ENCODE measurements at places on chromosomes 7 and 10.

GRCh38 chr7:55526770-55527169 lies 45.5 kb downstream of the VOPP1 start:
- DNase-seq = no peak

DNA sequence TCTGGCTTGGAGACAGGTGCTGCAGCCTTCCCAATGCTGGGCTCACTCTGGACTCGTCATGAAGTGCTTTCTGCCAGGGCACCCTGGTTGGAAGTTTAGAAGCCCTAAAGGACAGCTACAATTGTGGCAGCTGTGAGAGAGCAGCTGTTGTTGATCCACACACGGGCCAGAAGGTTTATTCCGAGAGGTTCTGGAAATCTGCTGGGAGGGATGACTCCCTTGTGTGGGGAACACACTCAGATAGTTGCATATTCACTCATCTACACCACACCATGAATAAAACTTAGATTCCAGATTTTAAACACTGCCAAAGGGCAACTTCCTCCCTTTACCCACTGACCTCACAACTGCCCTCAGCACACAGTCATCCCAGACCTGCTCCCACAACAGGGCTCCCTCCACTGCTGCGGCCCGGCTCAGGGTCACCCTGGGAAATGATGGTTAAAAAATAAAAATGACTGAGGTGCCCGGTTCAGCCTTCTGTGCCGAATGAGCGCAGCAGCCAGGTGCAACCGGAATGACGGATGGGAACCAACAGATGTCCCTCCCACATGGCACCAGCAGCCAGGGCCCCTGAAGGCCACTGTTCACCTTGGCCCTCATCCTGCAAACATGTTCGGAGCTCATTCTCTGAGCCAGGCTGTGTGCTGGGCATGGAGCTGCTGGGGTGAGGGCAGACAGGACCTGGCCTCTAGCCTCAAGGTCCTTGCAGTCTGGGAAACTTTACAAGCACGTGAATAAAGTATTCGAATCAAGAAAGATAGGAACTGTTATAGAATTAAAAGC lies 40.2 kb downstream of the ASB13 start:
- DNase-seq = no peak

DNA sequence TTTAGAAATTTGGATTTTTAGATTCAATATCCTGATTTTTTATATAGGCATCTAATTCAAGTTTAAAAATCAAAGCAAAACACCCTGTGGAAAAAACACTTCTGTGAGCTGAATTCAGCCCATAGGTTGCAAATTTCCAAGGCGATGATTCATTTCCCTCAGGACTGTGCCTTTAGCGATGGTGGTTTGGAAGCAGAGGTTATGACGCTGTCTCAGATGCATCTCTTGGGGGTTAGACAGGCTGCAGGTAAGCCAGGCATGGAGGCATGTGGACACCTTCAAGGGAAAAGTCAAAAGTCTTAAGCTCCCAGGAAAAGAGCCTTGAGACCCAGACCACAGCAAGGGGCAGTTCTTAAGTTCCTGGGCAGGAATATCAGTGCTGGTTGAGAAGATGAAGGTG lies 9.5 kb upstream of the FRA10AC1 start:
- DNase-seq = no peak

DNA sequence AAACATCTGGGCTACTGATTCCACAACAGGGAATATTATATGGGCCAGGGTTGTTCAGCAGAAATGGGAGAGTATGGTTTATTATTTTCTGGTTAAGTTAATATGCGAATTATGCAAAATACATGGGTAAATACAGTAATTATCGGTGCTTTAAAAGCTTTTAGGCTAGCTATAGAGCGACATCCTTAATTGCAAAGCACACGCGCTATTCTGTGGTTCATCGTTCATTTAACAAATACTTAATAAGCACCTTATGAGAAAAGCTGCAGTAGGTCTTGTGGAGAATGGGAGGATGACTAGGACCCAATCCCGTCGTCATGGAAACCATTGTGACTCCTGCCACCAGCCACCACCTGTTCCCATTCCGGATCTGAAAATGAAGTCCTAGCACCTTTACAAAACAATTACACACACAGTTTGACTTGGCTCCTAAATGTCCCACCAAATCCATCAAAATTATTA lies 623 bp upstream of the CEP41 start:
- no peak for DNase-seq

DNA sequence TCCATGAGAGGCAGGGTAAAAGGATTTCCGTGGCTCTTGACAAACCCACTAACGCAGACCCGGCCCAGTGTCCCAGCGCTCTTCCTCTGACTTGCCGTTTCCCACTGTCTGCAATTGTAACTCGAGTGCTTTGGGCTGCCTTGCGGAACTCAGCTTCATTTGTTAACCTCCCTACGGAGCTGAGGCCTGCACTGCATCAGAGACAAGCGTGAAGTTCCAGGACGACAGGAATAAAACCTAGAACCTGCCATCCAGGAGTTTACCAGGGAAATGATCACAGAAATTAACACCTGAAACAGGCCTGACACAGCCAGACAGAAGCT lies 76.2 kb downstream of the SFMBT2 start:
- no peak for DNase-seq

GRCh38 chr10:128575761-128576160 lies 449.5 kb upstream of the MKI67 start:
- no peak for DNase-seq

DNA sequence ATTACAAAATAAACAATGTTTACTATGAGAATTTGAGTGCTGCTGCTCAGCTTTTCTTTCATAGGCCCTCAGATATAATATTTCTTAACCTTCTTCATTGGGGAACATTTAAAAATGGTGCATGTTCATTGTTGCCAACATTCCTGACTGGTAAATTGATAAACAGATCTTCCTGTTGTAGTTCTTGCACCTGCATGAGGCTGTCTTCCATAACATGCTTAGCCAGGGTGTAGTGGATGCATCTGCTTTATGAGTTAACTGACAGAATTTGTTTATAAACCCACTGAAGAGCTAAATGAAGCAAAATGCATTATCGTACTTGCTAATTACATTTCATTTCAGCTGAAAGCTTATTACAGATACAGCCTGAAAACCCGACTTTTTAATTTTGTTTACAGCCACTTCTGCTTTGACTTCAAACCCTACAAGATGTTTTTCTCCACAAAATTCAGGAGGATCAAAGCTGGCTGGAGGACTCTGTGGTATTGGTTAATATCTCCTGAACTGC lies 177.2 kb downstream of the SEM1 start:
- no peak for DNase-seq

DNA sequence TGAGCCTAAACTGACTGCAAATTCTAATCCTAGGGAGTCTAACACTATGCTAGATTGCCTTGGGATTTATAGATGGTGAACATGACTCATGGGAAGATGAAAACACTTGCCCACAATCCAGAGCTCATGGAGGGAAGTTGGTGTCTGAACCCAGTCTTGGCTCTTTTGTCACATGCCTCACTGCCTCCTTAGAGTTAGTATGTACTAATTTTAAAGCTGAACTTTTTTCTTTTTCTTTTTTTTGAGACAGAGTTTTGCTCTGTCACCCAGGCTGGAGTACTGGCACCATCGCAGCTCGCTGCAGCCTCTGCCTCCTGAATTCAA lies 14.4 kb downstream of the MRPL32 start:
- DNase-seq = no peak

DNA sequence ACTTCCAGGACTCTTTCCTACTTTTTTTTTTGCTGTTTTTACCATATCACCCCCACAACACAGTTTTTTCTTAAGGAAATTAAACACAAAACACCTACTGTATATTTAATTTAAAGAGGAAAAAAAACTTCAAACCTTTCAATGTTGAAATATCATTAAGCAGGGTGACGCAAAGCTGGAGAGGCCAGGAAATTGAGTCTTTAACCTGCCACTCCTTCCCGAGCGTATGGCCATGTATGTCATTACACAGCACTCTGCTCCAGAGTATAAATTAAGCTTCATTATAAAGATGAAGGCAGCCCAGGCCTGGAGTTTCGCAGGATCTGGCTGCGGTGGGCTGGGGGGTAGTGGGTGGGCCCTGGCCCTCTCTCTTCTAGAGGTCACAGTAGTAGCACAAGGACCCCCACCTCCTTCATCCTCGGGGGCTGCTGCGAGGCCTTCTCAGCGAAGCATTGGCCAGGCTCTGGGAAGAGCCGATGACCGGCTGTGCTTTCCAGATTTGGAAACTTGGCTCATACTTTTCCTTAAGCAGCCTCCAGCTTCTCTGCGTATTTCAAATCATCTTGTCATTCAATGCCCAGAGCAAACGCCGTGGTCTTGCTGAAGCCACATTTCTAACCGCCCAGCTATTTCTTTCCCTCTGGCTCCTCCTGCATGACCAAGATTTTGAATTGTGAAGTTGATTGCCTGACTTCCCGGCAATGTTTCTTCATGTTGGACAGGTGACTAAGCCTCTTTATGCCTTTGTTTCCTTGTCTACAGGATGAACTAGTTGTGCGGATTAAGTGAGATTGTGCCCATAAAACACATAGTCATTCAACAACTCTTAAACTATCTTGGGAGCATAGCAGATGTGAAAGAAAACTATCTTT lies 765.1 kb downstream of the SUGCT start:
- no peak for DNase-seq

- DNase-seq = no peak
Measured at GRCh38 chr10:71594934-71595571, 124.5 kb downstream of the C10orf105 start.

DNA sequence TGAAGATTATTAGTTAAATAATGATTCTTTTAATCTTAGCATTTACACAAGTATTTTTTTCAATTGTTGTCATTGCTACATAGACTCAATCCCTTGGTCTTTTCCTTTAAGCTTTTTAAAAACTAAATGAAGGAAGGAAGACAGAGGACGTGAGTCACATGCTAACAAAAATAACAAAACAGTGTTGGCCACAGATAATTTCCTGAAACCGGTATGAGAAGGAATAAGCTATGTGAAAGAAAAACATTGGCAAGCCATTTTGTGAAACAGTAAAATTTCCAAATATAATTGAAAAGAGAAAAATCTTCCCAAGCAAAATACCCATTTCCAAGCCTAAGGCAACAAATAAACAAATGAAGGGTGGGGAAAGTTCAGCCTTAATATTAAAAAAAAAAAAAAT lies 223.0 kb downstream of the AHR start:
- no peak for DNase-seq

DNA sequence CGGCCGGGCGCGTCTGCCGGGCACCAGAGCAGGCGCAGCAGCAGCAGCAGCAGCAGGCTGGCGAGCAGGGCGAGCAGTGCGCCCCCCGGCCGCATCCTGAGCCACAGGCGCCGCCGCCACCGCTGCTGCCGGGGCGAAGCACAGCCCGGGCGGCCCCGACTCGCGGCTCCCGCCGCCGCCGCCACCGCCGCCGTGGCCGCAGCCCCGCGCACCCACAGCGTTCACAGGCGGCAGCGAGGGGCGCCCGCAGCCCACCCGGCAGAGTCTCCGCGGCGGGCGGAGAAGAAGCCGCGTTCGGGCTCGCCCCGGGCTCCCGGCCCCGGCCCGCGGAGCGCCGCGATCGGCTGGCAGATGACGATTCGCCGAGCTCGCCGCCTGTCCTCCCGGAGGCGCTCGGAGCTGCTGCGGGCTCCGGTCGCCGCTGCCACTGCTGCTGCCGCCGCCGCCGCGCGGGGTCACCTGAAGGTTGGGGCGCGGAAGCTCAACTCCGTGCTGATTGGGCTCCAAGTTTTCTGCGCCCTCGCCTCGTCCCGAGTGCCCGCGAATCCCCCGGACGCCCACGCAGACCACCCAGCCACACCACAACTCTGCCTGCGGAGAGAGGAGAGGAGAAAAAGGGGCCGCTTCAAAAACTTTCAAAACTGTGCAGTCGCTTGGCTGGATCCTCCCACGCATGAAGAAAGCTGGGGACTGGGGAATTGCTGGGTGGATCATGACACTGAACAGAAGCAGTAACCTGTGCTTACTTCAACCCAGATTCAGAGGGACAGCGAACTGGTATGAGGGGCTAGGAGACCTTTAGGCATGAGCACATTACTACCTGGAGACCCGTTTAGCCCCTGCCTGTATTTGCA lies at the start of gene ST8SIA6:
Gene ST8SIA6 (minus strand): TSS at position 435 of the 854 bp plus-strand sequence. CDS start 340 bp downstream, at position 95.
- no peak for DNase-seq

- no peak for DNase-seq
Measured at GRCh38 chr7:45145881-45146280, 11.7 kb upstream of the RAMP3 start.

- DNase-seq = no peak
Measured at GRCh38 chr10:88138319-88138848, 275.0 kb downstream of the PTEN start.

DNA sequence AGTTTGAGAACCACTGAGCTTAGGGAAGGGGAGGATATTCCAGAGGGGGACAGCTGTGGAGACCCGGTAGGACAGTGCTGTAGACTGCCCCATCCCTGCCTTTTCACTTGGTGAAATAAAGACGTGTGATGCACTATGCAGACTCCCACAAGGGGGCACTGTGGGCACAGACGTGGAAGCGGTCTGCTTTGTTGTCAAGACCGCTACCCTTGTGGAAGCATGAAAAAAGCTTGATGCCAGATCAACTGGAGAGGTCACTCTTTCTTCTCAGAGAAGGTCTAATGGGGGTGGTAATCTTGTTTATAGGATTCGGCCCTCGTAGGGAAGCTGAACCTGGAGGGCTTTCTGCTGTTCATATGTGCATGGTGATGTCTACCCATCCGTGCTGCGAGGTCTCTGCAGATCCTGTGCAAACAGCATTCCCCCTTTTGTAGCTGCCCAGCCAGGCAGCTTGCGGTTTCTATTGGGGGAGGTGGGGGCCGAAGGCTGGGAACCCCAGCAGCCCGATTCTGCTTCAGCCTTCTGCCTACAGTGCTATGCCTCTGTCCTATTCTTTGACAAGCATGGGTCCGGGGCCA lies 13.7 kb downstream of the RPS24 start:
- peak; percentile 66 for DNase-seq

- DNase-seq = no peak
Measured at GRCh38 chr10:131998050-131998844, 16.5 kb upstream of the BNIP3 start.

DNA sequence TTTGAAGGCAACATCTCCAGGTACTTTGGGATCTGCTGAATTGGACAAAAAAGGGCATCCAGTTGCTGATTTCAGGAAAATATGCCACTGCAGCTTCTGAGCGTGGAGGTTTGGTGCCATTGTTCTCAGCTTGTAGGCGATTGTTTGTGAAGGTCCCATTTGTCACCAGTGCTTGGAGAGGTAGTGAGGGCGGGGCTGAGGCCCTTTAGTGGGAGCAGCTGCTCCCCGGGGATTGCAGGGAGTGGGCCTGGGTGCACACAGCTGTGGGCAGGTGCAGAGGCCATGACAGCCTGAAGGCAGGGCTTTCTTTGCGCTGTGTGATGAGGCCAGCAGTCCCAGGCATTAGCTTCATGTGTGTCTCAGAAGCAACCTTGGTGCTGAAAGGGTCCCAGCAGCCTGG lies 3.9 kb downstream of the FAM20C start:
- DNase-seq = no peak

GRCh38 chr10:102914781-102915180 lies 3.3 kb upstream of the CNNM2 start:
- no peak for DNase-seq

- DNase-seq = no peak
Measured at GRCh38 chr10:6461961-6462360, 118.1 kb downstream of the PRKCQ start.

DNA sequence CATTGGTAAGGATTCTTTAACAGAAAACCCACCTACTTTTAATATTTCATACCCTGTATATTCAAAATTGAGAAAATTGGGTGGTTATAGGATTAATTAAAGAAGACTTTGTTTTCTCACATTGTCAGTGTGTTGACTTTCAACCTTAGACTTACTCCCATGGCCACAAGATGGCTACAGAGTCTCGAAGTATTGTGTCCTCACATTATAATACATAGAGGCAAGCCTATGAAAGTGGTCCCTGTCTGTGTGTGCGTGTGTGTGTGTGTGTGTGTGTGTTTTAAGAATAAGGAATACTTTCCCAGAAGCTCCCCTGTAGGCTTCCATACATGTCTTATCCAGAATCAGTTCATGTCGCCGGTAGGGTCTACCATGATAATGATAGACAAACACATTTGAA lies 180.0 kb downstream of the PHF14 start:
- DNase-seq = no peak
